Lower leg skin (tissue), 4 donors: ENCODE measurements at places on chromosomes 6 and 20.

- DNase-seq, result no peak
Observed at GRCh38 chr6:89209457-89209856, 7.7 kb downstream of the GABRR1 start.

DNA sequence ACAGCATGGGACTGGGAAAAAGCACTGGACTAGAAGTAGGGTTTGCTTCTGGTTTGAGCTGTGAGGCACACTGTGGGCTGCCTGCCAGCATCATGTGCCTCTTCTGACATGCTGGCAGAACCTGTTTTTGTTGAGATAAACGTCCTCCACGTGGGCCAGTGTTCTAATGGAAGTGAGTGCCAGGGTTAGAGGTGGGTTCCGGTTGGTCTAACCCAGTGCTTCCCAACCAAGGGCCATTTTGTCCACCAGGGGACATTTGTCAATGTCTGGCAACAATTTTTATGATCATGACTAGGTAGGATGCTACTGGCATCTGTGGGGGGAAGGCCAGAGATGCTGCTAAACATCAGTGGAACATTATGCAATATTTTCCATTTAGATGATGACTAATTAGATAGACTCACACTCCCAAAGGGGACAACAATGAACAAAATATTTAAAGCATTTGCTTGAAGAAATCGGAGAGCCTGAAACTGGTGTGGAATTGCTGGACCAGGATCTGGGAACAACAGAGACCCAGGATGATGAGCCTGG lies 7.8 kb upstream of the APMAP start:
- peak; percentile 90 for DNase-seq

DNA sequence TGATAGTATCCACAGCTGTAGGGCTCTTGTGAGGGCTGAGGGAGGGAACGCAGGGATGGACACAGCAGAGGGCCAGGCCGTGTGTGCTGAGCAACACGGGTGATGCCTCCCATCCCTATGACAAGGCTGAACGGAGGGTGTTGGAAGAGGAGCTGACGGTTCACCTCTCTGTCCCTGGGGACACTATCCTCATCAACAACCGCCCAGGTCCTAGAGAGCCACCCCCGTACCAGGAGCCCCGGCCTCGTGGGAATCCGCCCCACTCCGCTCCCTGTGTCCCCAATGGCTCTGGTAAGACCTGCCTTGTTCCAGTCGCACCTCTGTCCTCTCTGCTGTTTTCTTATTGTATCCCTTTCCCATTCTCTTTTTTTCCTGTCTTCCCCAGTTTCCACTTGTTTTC lies 10.1 kb downstream of the DDR1 start:
- DNase-seq, result no peak

- no peak for DNase-seq
Observed at GRCh38 chr6:142841915-142842314, 103.1 kb downstream of the HIVEP2 start.

DNA sequence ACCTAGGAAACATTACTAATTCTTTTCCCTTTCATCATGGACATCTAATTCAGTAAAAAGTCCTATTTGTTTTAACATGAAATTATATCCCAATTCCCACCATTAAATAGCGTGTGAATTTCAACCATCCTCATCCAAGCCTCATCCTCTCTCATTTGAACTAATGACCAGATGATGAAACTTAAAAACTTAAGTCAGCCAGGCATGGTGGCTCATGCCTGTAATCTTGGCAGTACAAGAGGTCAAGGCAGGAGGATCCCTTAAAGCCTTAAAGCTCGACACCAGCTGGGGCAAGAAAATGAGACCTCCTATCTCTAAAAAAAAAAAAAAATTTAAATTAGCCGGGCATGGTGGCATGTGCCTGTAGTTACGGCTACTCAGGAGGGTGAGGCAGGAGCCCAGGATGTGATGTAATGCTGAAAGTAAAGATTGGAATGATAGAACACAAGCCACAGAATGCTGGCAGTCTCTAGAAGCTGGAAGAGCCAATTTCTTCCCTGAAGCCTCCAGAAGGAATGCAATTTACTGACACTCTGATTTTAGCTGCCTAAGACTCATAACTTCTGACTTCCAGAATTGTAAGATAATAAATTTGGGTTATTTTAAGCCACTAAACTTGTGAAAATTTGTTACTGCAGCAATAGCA lies 27.1 kb upstream of the HAO1 start:
- DNase-seq, result no peak

- no peak for DNase-seq
Observed at GRCh38 chr6:72819609-72820008, 197.7 kb downstream of the KCNQ5 start.

DNA sequence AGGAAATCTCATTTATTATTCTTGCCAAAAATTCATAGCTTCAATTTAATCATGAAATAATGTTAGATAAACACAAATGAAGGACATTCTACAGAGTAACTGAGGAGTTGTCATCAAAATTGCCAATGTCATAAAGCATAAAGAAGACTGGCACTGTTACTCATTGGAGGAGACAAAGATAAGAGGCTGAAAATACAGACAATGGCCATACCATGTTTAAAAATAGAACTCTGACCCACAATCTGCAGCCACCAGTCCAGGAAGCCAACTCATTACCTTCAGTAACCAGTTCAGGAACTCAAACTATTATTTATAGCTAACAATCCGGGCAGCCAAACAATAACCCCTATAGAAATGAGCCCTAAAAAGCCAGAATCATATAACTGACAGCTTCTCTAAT lies 795.6 kb downstream of the TENT5A start:
- DNase-seq, result no peak

GRCh38 chr6:146429831-146430230 lies 113.8 kb upstream of the RAB32 start:
- DNase-seq, result no peak

- DNase-seq, result no peak
Observed at GRCh38 chr6:15596186-15596896, 66.5 kb downstream of the DTNBP1 start.

GRCh38 chr6:18277237-18278006 lies 13.1 kb upstream of the DEK start:
- DNase-seq, result no peak

DNA sequence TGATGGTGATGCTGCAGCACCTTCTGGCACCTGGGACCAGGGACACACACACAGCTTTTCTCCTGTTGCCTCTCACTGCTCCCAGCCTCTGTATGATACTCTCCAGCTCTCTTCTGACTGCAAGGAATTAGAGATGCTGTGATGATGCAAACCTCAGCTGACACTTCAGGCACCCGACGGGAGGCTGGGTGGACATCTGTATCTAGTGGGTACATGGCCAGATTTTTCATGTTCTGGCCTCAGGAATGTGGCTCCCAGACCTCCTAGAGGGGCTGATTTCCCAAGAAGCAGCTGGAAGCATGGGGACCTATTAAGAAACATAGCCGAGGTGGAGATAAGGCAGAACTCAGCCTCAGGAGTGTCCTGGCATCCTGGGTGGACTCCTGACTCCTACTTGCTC lies 6.8 kb upstream of the EPB41L1 start:
- no peak for DNase-seq

GRCh38 chr6:79440598-79440997 lies 96.6 kb downstream of the LCA5 start:
- DNase-seq, result no peak

GRCh38 chr20:9912858-9913434 lies 74.1 kb upstream of the PAK5 start:
- no peak for DNase-seq

GRCh38 chr6:43036712-43037111 lies 15.3 kb downstream of the RRP36 start:
- DNase-seq, result no peak

DNA sequence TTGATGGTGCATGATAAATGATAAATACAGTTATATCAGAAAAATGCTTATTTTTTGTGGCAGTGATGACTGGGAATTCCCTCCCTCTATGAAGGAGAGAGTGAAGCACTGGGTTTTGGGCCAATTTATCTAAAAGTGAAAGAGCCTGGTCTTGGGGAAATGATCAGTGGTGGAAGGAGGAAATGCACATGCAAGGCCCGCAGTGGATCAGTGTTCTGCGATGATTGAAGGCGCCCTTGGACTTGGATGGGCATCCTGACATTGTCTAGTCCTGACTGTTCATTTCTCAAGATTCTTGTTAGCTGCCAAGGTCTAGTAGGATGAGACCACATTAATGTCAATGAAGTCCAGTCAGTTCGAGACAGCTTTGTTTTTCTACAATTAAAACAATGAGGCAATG lies 272.0 kb upstream of the SLC35B3 start:
- DNase-seq, result no peak

DNA sequence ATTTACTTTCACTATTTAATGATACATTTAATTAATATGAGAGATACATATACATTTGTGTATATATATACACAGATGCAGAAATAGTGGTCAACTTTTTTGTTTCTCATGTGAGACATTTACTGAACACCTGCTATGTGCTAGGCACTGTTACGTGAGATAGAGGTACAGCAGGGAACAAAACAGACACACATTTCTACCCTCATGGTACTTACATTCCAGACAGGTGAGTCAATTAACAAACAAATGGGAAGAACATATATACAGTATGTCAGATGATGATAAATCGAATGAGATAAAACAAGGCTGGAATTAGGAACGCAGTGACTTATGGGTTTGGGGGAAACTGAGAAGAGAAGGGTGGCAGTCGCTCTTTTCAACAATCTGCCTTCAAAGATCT lies 5.1 kb downstream of the TFB1M start:
- no peak for DNase-seq

DNA sequence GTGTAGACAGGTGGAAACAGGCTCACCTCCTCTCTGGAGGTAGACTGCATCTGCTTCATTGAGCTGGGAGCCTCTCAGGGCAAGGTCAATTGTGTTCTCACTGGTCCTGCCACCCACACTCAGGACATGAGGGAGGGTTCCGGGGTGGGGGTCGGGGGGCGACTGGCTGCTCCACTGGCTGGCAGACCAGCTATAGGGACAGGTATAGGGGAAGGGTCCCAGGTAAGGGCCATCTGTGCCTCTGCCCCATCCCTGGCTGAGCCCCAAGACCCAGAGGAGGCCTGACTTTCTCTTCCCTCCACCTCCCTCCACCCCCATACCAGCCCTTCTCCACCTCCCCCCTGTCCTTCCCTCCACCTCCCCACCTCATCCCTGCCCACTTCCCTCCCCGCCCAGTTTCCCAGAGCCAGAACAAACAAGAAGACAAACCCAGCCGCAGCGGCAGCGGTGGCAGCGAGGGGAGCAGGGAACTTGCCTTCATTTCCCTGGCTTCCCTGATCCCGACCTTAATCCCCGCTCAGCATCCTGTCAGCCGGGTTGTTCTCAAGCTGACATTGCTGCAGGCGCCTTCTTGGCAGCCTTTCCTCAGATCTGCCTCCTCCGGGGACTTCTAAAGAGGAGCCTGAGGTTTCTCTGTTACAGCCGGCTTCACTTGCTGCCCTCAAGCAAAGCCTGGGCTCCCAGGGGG lies 18.3 kb upstream of the FOXP4 start:
- DNase-seq, result no peak

DNA sequence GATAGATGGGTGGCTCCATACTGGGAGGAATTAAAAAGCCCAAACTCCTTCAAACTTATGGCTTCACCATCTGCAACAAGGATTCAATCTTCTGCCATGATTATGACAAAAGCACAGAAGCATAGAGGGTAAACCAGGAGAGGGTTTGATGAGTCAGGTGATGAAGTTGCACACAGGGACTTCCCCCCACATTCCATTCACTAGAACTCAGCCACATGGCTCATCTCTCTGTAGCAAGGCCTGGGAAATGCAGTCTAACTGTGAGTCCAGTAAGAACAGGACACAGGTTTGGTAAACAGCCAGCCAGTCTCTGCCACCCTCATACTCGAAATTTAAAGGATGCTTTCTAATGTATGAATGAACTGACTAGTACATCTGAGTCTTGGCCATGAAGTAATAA lies 142.9 kb downstream of the HIVEP2 start:
- no peak for DNase-seq

- no peak for DNase-seq
Observed at GRCh38 chr6:3220366-3220765, 7.1 kb downstream of the TUBB2B start.

- DNase-seq, result no peak
Observed at GRCh38 chr6:159992366-159992765, 23.5 kb downstream of the IGF2R start.

- DNase-seq, result peak; percentile 54
Observed at GRCh38 chr6:6736791-6737654, 148.5 kb downstream of the LY86 start.

DNA sequence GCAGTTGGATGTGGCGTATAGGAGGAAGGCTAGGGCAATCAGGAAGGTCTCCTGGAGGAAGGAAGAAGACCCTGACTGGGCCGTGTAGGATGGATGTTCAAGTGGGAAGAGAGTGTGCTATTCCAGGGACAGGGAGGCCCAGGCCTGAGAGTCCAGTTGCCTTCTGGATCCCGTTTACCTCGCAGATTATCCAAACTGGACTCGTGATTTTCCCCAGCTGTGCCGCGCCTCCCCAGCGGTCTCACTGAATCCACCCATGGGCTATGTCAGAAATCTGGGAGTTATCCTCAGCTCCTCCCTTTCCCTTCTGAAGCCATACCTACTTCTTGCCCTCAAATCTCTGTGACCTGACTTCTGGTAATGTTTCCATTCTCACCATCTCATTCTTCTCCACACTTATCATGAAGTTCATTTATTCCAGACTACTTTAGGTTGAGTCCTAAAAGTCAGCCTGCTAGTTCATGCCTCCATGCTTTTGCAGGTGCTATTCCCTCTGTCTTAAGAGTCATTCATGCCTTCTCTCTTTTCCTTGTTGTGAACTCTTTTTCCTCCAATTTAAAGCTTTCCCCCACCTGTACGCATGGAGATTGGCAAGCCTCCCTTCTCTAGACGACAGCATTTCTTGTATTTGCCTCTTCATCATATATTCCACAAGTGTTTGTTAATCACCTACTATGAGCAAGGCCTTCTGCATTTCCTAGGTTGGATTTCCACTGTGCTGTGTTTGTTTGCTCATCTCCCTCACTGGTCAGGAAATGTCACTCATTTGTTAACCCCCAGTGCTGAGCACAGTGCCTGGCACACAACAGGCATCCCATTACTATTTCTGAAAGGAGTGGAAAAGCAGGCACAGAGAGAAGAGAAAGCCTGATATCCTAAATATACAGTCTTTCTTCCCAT lies 2.7 kb downstream of the SDCBP2 start:
- DNase-seq, result peak; percentile 45

DNA sequence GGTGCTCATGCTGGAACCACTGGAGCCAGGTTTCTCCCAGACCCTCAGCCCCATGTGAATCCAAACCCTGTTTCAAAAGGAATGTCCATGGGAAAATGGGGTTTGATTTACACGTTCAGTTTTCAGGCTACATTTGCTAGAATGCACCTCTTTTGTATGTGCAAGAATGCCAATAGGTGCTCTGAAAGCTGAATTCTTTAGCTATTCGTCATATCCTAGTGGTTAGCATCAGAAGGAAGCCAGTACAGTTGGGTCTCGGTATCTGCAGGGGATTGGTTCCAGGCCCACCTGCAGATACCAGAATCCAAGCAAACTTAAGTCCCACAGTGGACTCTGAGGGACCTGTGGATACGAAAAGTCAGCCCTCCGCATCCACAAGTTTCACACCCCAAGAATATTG lies 93.4 kb downstream of the UST start:
- no peak for DNase-seq

GRCh38 chr6:110095101-110095500 lies 84.4 kb downstream of the WASF1 start:
- DNase-seq, result no peak
